ENCODE measurements at places on chromosomes 16 and 17.
A peak's percentile ranks its signal among the peaks of the same experiment; 100 is the strongest.

- H3K36me3 ChIP-seq = no peaks in the 10 kb centered on the region
- H3K27me3 ChIP-seq = no peaks in the 10 kb centered on the region
- DNase-seq = no peak
- no peak overlapping the region for H3K4me3 ChIP-seq
- H3K4me1 ChIP-seq = no peaks in the 10 kb centered on the region
These were observed 323.4 kb downstream of the CPPED1 start for GRCh38 chr16:12480286-12480685.

DNA sequence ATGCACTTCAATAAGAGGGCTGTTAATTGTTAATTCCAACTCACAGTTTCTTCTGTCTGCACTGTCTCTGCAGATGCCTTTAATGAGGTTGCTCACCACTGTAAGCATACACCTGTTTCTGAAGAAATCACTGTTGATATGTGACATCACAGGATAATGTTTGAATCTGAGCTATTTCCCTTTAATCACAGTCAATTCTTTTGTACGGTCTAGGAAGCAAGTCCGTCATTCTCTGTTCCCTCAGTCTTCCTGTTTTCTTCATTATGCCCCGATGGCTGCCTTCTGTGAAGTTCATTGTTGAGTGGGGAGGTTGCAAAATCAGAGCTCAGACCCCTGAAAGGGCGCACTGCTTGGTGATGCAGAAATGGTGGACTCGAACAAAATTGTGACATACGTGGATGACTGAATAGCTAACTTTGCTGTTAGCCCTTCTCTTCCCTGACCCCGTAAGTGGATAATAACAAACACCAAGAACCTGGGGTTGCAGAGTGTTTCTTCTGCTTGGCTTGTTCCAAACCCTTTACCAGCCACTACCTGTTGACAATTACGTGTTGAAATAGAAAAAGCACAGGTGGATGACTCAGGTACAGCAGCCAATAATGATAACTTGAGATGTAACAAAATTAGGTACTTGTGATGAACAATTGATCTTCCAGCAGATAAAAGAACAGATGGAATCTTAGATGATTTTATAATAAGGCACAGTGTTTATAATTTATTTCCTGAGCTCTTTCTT, 71.9 kb upstream of the AXIN2 start:
- H3K36me3 ChIP-seq = no peaks in the 10 kb centered on the region
- H3K27ac ChIP-seq = no peak overlapping the region
- no peak overlapping the region for H3K4me3 ChIP-seq
- H3K27me3 ChIP-seq = peaks cover 6% of the 10 kb centered on the region
- no peaks in the 10 kb centered on the region for H3K4me1 ChIP-seq

DNA sequence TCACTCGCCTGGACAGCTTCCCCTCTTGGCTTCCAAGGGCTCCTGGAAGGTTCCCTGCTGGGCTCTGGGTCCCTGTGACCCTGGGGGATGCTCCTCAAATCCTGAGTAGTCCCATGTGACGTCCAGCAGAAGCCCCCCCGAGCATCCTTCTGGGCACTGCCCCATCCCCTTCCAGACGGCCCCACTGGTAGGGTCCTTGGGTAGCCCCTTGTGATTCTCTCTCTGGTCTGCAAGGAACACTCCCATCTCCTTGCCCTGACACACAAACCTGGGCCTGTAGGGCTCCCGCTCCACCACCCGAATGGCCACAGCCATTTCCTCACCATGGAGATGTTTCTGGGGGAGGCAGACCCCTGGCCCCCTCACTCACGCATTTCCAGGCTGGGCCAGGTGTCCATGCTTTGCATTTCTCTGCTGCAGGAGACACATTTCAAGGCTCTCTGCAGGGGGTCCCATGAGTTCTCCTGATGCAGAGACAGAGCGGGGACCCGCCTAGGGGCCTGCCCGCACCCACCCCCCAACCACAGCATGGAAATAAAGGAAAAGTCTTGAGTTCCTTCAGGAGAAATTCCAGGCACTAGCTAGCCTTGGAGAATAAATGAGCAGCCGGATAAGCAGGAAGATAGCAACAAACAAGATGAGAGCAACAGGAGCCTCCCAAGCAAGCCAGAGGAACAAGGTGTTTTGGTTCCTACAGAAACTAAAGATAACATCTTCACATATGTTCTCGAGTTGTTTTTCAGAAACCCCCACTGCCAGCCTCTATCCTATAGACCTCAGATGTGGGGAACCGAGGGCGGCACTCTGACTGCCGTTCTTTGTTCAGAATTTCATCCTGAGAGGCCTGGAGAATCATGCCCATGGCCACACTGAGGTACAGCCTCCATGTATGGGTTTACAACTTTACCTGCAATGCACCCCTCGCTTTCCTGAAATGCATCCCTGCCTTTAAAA, 128.8 kb downstream of the MGAT5B start:
- H3K4me3 ChIP-seq = no peak overlapping the region
- DNase-seq = peak; percentile 26
- H3K4me1 ChIP-seq = peaks cover 67% of the 10 kb centered on the region

DNA sequence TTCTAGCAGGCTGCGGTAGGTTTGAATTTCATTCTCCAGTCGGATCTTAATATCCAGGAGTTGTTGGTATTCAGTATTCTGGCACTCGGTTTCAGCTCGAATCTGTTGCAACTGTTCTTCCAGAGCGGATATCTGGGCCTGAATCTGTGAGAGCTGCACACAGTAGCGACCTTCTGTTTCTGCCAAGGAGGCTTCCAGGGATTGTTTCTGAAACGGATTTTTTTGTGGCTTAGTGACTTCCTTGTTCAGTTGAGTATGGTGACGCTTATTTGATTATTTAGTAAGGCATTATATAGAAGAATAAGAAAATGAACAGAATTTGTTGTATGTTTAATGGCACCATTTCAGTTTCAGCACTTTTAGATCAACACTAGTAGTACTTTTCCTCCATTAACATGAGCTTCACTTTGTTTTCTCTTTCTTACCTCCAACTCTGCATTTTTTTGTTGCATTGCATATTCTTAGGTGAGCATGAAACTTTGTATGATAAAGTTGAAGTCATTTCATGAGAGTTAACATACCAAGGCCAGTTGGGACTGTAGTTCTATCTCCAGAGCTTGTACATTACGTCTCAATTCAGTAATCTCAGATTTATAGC, 2.8 kb downstream of the KRT10 start:
- DNase-seq = no peak
- no peaks in the 10 kb centered on the region for H3K36me3 ChIP-seq
- H3K4me1 ChIP-seq = peaks cover 10% of the 10 kb centered on the region
- no peaks in the 10 kb centered on the region for H3K27me3 ChIP-seq
- H3K4me3 ChIP-seq = peak overlapping the region; percentile 39

GRCh38 chr17:58889928-58890327, 134.3 kb downstream of the PPM1E start:
- no peaks in the 10 kb centered on the region for H3K4me1 ChIP-seq
- H3K36me3 ChIP-seq = no peaks in the 10 kb centered on the region
- peaks cover 2% of the 10 kb centered on the region for H3K27me3 ChIP-seq
- DNase-seq = no peak
- no peak overlapping the region for H3K27ac ChIP-seq

GRCh38 chr17:82961366-82962162, 117.8 kb upstream of the METRNL start:
- H3K4me3 ChIP-seq = no peak overlapping the region
- no peaks in the 10 kb centered on the region for H3K27me3 ChIP-seq
- no peak for DNase-seq
- peaks cover 2% of the 10 kb centered on the region for H3K4me1 ChIP-seq

GRCh38 chr17:39999067-39999466, 16.2 kb upstream of the CSF3 start:
- DNase-seq = no peak
- H3K36me3 ChIP-seq = peaks cover 15% of the 10 kb centered on the region
- no peaks in the 10 kb centered on the region for H3K27me3 ChIP-seq
- H3K4me3 ChIP-seq = no peak overlapping the region

- no peak for DNase-seq
- no peak overlapping the region for H3K27ac ChIP-seq
- H3K36me3 ChIP-seq = no peaks in the 10 kb centered on the region
These were observed 199.0 kb downstream of the ENGASE start for GRCh38 chr17:79273660-79274059.

DNA sequence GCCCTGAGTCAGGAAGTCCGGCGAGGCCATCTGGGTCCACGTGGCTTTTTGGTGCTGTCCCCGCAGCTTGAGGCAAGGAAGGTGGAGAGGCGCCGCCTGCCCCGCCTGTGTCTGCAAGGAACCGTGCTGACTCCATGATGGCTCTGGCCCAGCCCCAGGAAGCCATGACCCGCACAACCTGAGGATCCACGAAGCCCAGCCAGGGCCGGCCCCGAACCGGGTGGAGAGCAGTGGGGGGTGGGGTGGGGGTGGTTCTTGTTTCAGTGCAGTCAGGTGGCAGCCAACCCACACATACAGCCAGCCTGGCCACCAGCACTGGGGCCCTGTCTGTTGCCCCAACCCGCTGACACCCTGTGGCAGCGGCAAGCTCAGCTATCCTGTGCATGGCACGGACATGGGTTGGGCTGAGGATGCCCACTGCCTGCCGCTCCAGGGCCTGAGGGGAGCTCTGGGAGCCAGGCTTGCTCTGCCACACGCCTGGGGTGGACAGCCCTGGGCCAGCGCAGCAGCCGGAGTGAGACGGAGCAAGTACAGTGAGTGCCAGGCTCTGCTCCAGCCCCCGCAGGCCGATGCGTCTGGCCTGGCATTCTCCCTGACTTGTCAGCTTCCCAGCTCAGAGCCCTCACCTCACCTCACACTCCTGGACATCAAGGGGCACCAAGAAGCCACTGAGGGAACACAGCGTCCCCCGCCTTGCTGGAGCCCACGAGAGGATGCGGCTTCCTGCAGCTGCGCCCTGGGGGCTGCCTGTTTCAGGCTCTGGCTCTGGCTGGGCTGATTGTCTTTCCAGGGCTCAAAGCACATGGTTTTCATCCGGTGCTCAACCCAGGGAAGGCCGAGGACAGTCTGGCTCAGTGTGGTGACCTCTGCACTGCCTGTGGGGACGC, 68.8 kb downstream of the LMF1 start:
- H3K4me3 ChIP-seq = no peak overlapping the region
- no peaks in the 10 kb centered on the region for H3K27me3 ChIP-seq
- no peak for DNase-seq
- H3K4me1 ChIP-seq = no peaks in the 10 kb centered on the region
- no peak overlapping the region for H3K27ac ChIP-seq

DNA sequence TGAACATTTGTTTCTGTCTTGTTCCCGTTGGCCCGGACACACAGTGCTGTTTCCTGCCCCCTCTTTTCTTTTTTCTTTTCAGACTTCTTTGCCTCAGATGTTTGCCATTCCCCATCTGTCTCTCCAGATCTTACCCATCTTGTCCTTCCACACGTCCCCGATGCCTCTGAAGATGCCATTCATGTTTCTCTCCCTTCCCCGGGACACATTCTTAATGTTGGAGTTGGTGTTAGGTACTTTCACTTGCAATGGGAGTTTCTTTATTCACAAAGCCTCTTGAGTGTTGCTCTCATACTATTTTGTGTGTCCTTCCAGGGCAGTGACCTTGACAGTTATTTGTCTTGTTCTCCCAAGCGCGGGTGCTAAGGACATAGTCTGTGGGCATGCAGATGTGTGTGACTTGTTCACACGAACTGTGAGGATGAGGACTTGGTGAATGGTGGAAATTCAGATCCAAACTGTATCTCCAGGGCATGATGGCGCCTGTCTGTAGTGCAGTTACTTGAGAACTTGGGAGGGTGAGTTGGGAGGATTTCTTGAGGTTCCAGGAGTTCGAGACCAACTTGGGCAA, 8.3 kb downstream of the SEC14L1 start:
- no peak for DNase-seq
- H3K4me1 ChIP-seq = peaks cover 7% of the 10 kb centered on the region
- H3K36me3 ChIP-seq = peaks cover 9% of the 10 kb centered on the region
- H3K4me3 ChIP-seq = no peak overlapping the region
- H3K27ac ChIP-seq = no peak overlapping the region

DNA sequence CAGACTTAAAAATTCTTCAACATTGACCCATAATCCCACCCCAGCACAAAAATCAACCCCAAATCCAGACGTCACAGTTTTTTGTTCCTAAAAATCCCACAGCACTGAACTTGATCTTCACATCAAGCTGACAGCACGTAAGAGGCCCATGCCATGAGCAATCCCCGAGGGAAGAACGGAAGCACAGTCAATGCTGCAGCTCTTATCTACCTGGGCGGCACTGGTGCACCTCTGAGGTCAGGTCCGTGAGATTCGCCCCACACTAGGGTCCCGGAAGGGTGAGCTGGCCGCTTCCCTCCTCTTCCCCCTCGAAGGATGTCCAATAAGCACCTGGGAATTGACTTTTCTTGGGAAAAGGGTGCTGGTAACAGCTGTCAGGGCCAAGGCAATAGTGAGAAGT, 11.3 kb upstream of the ITGAE start:
- no peaks in the 10 kb centered on the region for H3K27me3 ChIP-seq
- no peak overlapping the region for H3K4me3 ChIP-seq
- H3K27ac ChIP-seq = no peak overlapping the region
- DNase-seq = no peak
- H3K4me1 ChIP-seq = no peaks in the 10 kb centered on the region
- peaks cover 16% of the 10 kb centered on the region for H3K36me3 ChIP-seq

GRCh38 chr16:48279199-48279598, 31.9 kb upstream of the ABCC11 start:
- H3K4me1 ChIP-seq = no peaks in the 10 kb centered on the region
- H3K27me3 ChIP-seq = no peaks in the 10 kb centered on the region
- H3K36me3 ChIP-seq = peaks cover 51% of the 10 kb centered on the region
- no peak overlapping the region for H3K4me3 ChIP-seq

- no peak for DNase-seq
- H3K4me3 ChIP-seq = no peak overlapping the region
- H3K4me1 ChIP-seq = peaks cover 2% of the 10 kb centered on the region
- H3K36me3 ChIP-seq = peaks cover 4% of the 10 kb centered on the region
These were observed 16.0 kb upstream of the DRG2 start for GRCh38 chr17:18071751-18072150.

- no peak overlapping the region for H3K4me3 ChIP-seq
- H3K27ac ChIP-seq = no peak overlapping the region
- no peaks in the 10 kb centered on the region for H3K36me3 ChIP-seq
- H3K27me3 ChIP-seq = no peaks in the 10 kb centered on the region
- peaks cover 47% of the 10 kb centered on the region for H3K4me1 ChIP-seq
These were observed 79.1 kb downstream of the C17orf67 start for GRCh38 chr17:56754523-56755208.

- no peak overlapping the region for H3K27ac ChIP-seq
- no peak overlapping the region for H3K4me3 ChIP-seq
- no peaks in the 10 kb centered on the region for H3K27me3 ChIP-seq
- H3K4me1 ChIP-seq = no peaks in the 10 kb centered on the region
- peaks cover 2% of the 10 kb centered on the region for H3K36me3 ChIP-seq
- DNase-seq = no peak
These were observed 76.4 kb upstream of the C17orf78 start for GRCh38 chr17:37299257-37299980.

- H3K27me3 ChIP-seq = no peaks in the 10 kb centered on the region
- DNase-seq = no peak
- H3K36me3 ChIP-seq = peaks cover 5% of the 10 kb centered on the region
- no peak overlapping the region for H3K27ac ChIP-seq
These were observed 416 bp downstream of the METTL26 start for GRCh38 chr16:635573-636205.

DNA sequence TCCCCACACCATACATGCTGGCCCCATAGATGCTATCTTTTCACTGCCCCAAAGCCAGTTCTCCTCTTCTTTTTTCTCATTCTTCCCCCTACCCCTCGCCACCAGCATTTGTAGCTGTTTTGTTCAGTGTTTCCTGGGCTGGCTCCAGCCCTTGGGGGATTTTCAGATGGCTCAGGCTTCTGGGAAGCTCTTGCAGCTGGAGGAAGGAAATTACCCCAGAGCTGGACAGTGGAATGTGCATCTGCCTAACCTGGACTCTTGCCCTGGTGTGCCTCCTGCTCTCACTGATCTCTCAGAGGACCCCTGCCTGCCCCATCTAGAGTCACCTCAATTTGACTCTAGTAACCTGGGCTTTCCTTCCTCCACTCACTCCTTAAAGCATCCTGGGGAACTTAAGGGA, 82.8 kb downstream of the MYH13 start:
- no peak for DNase-seq
- H3K4me3 ChIP-seq = no peak overlapping the region
- H3K36me3 ChIP-seq = no peaks in the 10 kb centered on the region

All from T-cell (primary cell).